ENCODE measurements at places on chromosomes 2 and 18. TPM values are rescaled to one million over a fixed set of nuclear protein-coding genes. Genes with fewer than 3 reads are reported as not detected.
A peak's percentile ranks its signal among the peaks of the same experiment; 100 is the strongest.

- DNase-seq, result no peak
Observed at GRCh38 chr2:207601774-207602173, 23.4 kb downstream of the METTL21A start.

- DNase-seq, result no peak
Observed at GRCh38 chr18:63111671-63112402, 207.7 kb downstream of the BCL2 start.

GRCh38 chr2:229265727-229266126 is 5.4 kb downstream of the PID1 start:
- no peak for DNase-seq

DNA sequence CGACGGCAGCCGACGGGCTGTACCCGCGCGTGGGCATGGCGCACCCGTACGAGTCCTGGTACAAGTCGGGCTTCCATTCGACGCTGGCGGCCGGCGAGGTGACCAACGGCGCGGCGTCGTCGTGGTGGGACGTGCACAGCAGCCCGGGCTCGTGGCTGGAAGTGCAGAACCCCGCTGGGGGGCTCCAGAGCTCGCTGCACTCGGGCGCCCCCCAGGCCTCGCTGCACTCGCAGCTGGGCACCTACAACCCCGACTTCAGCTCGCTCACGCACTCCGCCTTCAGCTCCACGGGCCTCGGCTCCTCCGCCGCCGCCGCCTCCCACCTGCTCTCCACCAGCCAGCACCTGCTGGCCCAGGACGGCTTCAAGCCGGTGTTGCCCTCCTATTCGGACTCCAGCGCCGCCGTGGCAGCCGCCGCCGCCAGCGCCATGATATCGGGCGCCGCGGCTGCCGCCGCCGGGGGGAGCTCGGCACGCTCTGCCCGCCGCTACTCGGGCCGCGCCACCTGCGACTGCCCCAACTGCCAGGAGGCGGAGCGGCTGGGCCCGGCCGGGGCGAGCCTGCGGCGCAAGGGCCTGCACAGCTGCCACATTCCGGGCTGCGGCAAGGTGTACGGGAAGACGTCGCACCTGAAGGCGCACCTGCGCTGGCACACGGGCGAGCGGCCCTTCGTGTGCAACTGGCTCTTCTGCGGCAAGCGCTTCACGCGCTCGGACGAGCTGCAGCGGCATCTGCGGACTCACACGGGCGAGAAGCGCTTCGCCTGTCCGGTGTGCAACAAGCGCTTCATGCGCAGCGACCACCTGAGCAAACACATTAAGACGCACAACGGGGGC is 2.0 kb downstream of the SP9 start:
- DNase-seq, result peak; percentile 58

- no peak for DNase-seq
Observed at GRCh38 chr2:165601928-165602521, 132.5 kb downstream of the CSRNP3 start.

- no peak for DNase-seq
Observed at GRCh38 chr2:186561467-186562208, 28.2 kb upstream of the ITGAV start.

GRCh38 chr2:64675860-64676259 is 22.1 kb upstream of the SERTAD2 start:
- DNase-seq, result no peak

GRCh38 chr18:28002841-28003240 is 174.1 kb downstream of the CDH2 start:
- DNase-seq, result no peak

GRCh38 chr2:72834596-72834995 is 8.8 kb upstream of the EXOC6B start:
- DNase-seq, result no peak

The C2orf78 gene
- not detected for total RNA-seq

The ZNF516 gene
- 7.7 TPM for total RNA-seq

The UGT1A4 gene
- total RNA-seq, result not detected

- DNase-seq, result no peak
Observed at GRCh38 chr2:15260835-15261234, 300.3 kb downstream of the NBAS start.

DNA sequence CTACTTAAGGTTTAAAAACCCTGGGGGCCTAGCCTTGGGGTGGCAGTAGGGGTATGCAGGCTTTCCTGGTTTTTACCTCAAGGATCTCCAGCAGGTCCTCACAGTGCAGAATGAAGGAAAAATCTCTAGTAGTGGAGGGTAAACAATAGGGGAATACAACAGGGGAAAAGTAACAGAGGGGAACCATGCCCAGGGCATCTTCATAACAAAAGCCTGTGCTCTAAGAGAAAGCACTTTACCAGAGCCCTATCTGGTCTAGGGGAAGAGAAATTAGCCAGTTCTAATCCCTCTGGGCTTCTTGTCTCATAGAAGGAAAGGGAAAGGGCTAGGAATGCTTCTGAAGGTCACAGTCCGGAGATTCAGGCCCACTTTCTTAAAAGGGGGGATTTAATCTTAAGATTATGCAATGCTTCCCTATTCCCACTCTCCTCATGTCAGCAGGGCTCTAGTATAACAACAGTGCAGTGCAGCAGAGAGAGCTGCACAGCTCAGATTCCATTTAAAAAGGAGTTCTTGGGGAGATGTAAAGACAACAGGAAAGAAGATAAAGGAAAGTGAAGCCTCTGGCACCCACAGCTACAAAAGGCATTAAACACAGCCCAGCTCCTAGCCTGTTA is 149.0 kb upstream of the CYP1B1 start:
- no peak for DNase-seq

The SH3RF3 gene
- 2.1 TPM for total RNA-seq

The NXPH2 gene
- not detected for total RNA-seq
